ENCODE measurements at places on chromosomes 12 and 14.

- H3K4me1 ChIP-seq = no peaks in the 10 kb centered on the region
- H3K36me3 ChIP-seq = peaks cover 11% of the 10 kb centered on the region
- H3K27me3 ChIP-seq = no peaks in the 10 kb centered on the region
- ATAC-seq = no peak
- H3K27ac ChIP-seq = no peak overlapping the region
Observed at GRCh38 chr14:59509101-59509500, 24.8 kb downstream of the JKAMP start.

GRCh38 chr12:62998454-62998853, 63.5 kb upstream of the PPM1H start:
- H3K27me3 ChIP-seq = peaks cover 5% of the 10 kb centered on the region
- H3K4me1 ChIP-seq = no peaks in the 10 kb centered on the region
- ATAC-seq = no peak
- H3K4me3 ChIP-seq = no peak overlapping the region
- H3K27ac ChIP-seq = no peak overlapping the region

GRCh38 chr12:121009741-121010140, 6.5 kb downstream of the C12orf43 start:
- no peak overlapping the region for H3K4me3 ChIP-seq
- no peak overlapping the region for H3K27ac ChIP-seq
- ATAC-seq = no peak
- no peaks in the 10 kb centered on the region for H3K27me3 ChIP-seq

GRCh38 chr14:94098326-94098992, 12.1 kb upstream of the IFI27 start:
- H3K4me3 ChIP-seq = no peak overlapping the region
- no peaks in the 10 kb centered on the region for H3K27me3 ChIP-seq
- no peaks in the 10 kb centered on the region for H3K4me1 ChIP-seq

GRCh38 chr12:56839915-56840325, 76.8 kb downstream of the HSD17B6 start:
- H3K4me1 ChIP-seq = no peaks in the 10 kb centered on the region
- no peak for ATAC-seq
- no peaks in the 10 kb centered on the region for H3K27me3 ChIP-seq
- H3K27ac ChIP-seq = no peak overlapping the region

- H3K4me1 ChIP-seq = peaks cover 11% of the 10 kb centered on the region
- no peak for ATAC-seq
- H3K27me3 ChIP-seq = no peaks in the 10 kb centered on the region
- H3K36me3 ChIP-seq = no peaks in the 10 kb centered on the region
- H3K4me3 ChIP-seq = no peak overlapping the region
Observed at GRCh38 chr12:122955156-122955555, 11.1 kb downstream of the ABCB9 start.

DNA sequence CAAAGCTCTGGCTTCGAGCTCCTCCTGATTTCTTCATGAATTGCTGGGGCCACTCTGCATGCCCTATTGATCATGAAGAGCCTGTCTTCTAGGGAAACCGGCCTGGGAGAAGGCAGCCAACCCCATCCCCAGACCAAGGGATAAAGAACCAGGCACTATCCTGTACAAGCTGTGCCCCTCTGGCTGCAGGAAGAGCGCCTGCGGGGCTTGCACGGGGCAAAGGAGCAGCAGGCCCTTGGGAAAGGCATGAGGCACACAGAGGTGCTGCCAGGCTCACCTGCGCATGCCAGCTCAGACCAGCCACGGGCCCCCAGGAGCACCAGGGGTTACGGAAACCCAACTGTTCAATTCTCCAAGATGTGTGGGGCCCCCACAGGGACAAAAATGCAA, 2.1 kb downstream of the ITPK1 start:
- no peaks in the 10 kb centered on the region for H3K36me3 ChIP-seq
- no peaks in the 10 kb centered on the region for H3K27me3 ChIP-seq
- H3K4me1 ChIP-seq = no peaks in the 10 kb centered on the region
- peak overlapping the region; percentile 49 for H3K4me3 ChIP-seq
- peak overlapping the region; percentile 99 for H3K27ac ChIP-seq

GRCh38 chr12:50257236-50258166, 25.8 kb downstream of the LIMA1 start:
- peak; percentile 74 for ATAC-seq
- H3K4me3 ChIP-seq = no peak overlapping the region
- no peaks in the 10 kb centered on the region for H3K27me3 ChIP-seq
- H3K27ac ChIP-seq = peak overlapping the region; percentile 49
- peaks cover 13% of the 10 kb centered on the region for H3K4me1 ChIP-seq

GRCh38 chr12:102116392-102116791, 3.5 kb downstream of the NUP37 start:
- peaks cover 25% of the 10 kb centered on the region for H3K4me1 ChIP-seq
- H3K36me3 ChIP-seq = peaks cover 41% of the 10 kb centered on the region
- H3K27me3 ChIP-seq = no peaks in the 10 kb centered on the region
- H3K27ac ChIP-seq = no peak overlapping the region

DNA sequence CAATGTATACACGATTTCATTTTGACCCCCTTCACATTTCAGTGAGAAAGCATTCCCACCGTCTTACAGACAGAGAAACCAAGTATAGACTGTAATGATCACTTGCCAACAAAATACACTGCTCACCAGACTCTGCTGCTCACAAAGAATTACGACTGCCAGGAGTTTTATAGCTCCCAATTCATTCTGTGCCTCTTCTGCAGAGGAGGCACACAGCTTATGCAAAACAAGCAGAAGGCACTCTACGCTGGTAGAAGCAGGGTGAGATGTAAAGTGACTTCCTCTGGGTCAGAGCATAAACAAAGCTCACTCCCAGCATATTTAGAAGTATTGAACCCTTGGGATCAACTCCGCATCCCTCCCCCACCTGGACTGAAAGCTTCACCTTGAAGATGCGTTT, 14.6 kb downstream of the SPTB start:
- H3K4me1 ChIP-seq = no peaks in the 10 kb centered on the region
- no peak overlapping the region for H3K4me3 ChIP-seq
- peaks cover 3% of the 10 kb centered on the region for H3K27me3 ChIP-seq
- no peak overlapping the region for H3K27ac ChIP-seq
- H3K36me3 ChIP-seq = no peaks in the 10 kb centered on the region
- no peak for ATAC-seq

- no peaks in the 10 kb centered on the region for H3K36me3 ChIP-seq
- H3K4me3 ChIP-seq = no peak overlapping the region
- ATAC-seq = no peak
- H3K27ac ChIP-seq = no peak overlapping the region
Observed at GRCh38 chr12:131598717-131599116, 112.2 kb upstream of the SFSWAP start.

DNA sequence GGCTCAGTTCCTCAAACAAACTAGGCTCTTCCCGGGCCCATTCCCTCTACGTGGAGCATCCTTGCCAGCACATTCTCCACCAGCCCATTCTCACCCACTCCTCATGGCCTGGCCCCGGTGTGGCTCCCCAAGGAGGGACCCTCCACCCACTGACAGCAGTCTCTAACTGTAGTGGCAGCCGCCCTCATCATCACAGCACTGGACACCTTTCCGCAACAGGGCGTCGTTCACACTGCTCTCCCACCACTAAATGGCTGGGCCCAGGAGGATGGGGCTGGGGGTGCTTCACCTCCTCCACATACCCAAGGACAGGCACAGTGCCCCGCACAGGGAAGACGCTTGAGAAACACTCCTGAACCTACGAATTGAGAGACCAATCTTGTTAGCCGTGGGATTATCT, 123.0 kb downstream of the RIMBP2 start:
- no peaks in the 10 kb centered on the region for H3K4me1 ChIP-seq
- H3K27me3 ChIP-seq = peaks cover 22% of the 10 kb centered on the region
- no peak overlapping the region for H3K4me3 ChIP-seq
- H3K27ac ChIP-seq = no peak overlapping the region
- H3K36me3 ChIP-seq = no peaks in the 10 kb centered on the region

DNA sequence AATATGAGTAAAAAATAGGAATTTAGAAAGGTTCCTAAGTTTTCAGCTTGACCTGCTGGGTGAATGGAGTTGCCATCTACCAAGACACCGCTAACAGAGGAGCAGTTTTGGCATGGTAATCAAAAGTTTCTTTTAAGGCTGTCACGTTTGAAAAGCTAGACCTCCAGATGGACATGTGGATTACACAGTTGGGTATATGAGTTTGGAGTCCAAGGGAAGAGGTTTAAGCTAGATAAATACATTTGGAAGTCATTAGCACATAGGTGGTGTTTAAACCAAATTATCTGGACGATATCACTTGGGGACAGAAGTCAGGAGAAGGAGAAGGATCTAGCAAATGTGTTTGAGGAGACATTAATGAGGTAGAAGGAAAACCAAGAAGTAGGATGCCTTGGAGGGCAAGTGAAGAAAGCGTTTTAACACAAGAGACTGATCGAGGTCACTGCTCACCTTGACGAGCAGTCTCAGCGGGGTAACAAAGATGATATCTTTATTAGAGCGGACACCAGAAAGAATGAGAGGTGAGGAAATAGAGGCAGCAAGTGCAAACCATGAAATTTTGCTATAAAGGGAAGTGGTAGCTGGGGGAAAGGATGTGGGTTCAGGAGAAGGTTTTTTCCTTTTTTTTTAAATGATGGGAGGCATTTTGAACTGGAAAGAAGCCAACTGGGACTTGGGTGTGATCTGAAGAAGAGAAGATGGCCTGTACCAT, 17.6 kb downstream of the PNP start:
- H3K36me3 ChIP-seq = no peaks in the 10 kb centered on the region
- no peak overlapping the region for H3K4me3 ChIP-seq
- no peak overlapping the region for H3K27ac ChIP-seq
- peaks cover 20% of the 10 kb centered on the region for H3K27me3 ChIP-seq

- no peaks in the 10 kb centered on the region for H3K36me3 ChIP-seq
- no peak for ATAC-seq
- no peak overlapping the region for H3K27ac ChIP-seq
- H3K4me1 ChIP-seq = no peaks in the 10 kb centered on the region
- no peaks in the 10 kb centered on the region for H3K27me3 ChIP-seq
- no peak overlapping the region for H3K4me3 ChIP-seq
Observed at GRCh38 chr12:127688906-127689428, 578.0 kb upstream of the TMEM132C start.

- no peaks in the 10 kb centered on the region for H3K27me3 ChIP-seq
- peak; percentile 78 for ATAC-seq
- H3K27ac ChIP-seq = peak overlapping the region; percentile 98
- H3K4me3 ChIP-seq = peak overlapping the region; percentile 97
- no peaks in the 10 kb centered on the region for H3K36me3 ChIP-seq
- H3K4me1 ChIP-seq = peaks cover 36% of the 10 kb centered on the region
Observed at GRCh38 chr12:67647799-67648520, 585 bp upstream of the DYRK2 start.

GRCh38 chr12:119326341-119326740, 8.2 kb upstream of the CCDC60 start:
- peak overlapping the region; percentile 84 for H3K27ac ChIP-seq
- H3K4me3 ChIP-seq = no peak overlapping the region
- peaks cover 8% of the 10 kb centered on the region for H3K4me1 ChIP-seq
- peak; percentile 82 for ATAC-seq

- H3K27ac ChIP-seq = peak overlapping the region; percentile 94
- ATAC-seq = no peak
- no peak overlapping the region for H3K4me3 ChIP-seq
Observed at GRCh38 chr12:109461049-109461845, 15.9 kb downstream of the KCTD10 start.

GRCh38 chr12:88782351-88782750, 202.1 kb upstream of the KITLG start:
- no peak overlapping the region for H3K4me3 ChIP-seq
- no peaks in the 10 kb centered on the region for H3K36me3 ChIP-seq
- no peaks in the 10 kb centered on the region for H3K27me3 ChIP-seq
- H3K4me1 ChIP-seq = no peaks in the 10 kb centered on the region
- H3K27ac ChIP-seq = no peak overlapping the region

- no peaks in the 10 kb centered on the region for H3K4me1 ChIP-seq
- no peak for ATAC-seq
- H3K27me3 ChIP-seq = no peaks in the 10 kb centered on the region
Observed at GRCh38 chr14:22225516-22226140, 363.4 kb downstream of the DAD1 start.

DNA sequence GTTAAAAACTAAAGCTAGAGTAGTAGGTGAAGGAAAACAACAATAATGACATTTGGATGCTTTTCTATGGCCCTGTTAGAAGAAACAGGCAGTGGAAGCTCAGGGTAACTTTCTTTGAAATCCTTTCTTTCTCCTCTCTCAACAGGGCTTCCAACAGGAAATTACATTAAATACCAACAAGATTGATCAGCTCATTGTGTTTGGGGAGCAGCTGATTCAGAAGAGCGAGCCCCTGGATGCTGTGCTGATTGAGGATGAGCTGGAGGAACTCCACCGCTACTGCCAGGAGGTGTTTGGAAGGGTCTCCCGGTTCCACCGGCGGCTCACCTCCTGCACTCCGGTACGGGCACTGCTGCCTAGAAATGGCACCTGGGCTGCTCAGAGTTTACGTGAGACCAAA, 81.5 kb downstream of the ESR2 start:
- H3K36me3 ChIP-seq = peaks cover 99% of the 10 kb centered on the region
- H3K4me3 ChIP-seq = no peak overlapping the region
- H3K27me3 ChIP-seq = no peaks in the 10 kb centered on the region
- no peaks in the 10 kb centered on the region for H3K4me1 ChIP-seq
- no peak for ATAC-seq

- H3K36me3 ChIP-seq = peaks cover 11% of the 10 kb centered on the region
- H3K4me1 ChIP-seq = no peaks in the 10 kb centered on the region
- H3K27ac ChIP-seq = peak overlapping the region; percentile 8
- no peaks in the 10 kb centered on the region for H3K27me3 ChIP-seq
Observed at GRCh38 chr12:27794818-27795584, 15.0 kb upstream of the MANSC4 start.

- H3K4me3 ChIP-seq = no peak overlapping the region
- H3K4me1 ChIP-seq = no peaks in the 10 kb centered on the region
- peaks cover 35% of the 10 kb centered on the region for H3K27me3 ChIP-seq
- H3K27ac ChIP-seq = no peak overlapping the region
- ATAC-seq = peak; percentile 53
Observed at GRCh38 chr14:94501588-94502516, 7.4 kb downstream of the SERPINA12 start.

DNA sequence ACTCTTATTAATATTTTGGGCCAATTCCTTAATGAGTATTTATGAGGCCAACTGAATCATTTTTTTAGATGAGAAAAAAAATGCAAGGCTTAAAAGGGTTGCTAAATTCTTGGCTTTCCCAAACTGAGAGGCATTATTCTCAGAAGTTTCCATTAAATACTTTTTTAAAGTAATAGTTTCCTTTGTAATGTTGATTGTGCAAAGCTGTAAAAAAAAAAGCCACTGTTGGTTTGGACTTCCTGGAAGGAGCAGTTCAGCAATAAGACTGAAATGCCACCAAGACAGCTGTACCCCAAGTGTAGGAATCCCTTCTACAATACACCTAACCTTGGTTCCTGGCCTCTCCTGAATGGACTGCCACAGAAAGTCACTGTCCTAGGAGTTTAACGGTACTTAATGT, 231.3 kb downstream of the MON2 start:
- ATAC-seq = no peak
- H3K27me3 ChIP-seq = no peaks in the 10 kb centered on the region
- H3K4me3 ChIP-seq = no peak overlapping the region
- no peak overlapping the region for H3K27ac ChIP-seq
- no peaks in the 10 kb centered on the region for H3K36me3 ChIP-seq
